ENCODE measurements at places on chromosomes 11 and 22.

DNA sequence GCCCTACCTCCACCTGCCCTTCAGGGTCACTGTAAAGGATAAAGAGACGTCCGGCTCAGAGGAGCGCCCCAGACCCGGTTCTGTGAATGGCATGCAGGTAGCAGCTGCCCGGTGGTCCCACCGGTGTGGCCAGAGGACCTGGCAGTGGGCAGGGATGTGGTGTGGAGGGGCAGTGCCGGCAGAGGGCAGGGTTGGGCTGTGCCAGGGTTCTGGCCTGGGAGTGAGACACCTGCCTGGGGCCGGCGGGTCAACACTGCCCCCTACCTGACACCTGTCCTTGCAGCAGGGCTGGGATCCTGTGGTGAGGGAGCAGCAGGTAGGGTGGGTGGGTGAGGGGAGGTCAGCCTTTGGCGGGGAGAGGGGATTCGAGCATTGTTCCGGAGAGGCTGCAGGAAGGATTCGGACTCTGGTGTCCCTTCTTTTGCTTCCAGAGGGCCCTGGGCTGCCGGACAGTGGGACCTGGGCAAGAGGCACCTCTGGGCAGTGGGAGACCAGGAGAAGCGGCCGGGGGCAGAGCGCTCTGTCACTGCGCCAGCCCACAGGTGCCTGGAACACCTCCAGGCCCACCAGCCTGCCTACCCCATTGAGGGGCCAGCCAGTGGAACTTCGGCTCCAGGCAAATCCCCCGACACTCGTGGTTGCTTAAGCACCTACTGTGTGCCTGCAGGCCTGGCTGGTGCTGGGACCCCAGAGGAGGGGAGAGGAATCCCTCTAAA is 1.6 kb upstream of the PHLDA2 start:
- peak; percentile 46 for DNase-seq

GRCh38 chr11:38924644-38925043 is 2326.6 kb upstream of the RAG2 start:
- no peak for DNase-seq

GRCh38 chr22:46902998-46903916 is 140.8 kb downstream of the TBC1D22A start:
- DNase-seq = no peak

- no peak for DNase-seq
Observed at GRCh38 chr11:71184421-71185210, 67.8 kb downstream of the SHANK2 start.
